ENCODE measurements at places on chromosomes 5 and 9.

DNA sequence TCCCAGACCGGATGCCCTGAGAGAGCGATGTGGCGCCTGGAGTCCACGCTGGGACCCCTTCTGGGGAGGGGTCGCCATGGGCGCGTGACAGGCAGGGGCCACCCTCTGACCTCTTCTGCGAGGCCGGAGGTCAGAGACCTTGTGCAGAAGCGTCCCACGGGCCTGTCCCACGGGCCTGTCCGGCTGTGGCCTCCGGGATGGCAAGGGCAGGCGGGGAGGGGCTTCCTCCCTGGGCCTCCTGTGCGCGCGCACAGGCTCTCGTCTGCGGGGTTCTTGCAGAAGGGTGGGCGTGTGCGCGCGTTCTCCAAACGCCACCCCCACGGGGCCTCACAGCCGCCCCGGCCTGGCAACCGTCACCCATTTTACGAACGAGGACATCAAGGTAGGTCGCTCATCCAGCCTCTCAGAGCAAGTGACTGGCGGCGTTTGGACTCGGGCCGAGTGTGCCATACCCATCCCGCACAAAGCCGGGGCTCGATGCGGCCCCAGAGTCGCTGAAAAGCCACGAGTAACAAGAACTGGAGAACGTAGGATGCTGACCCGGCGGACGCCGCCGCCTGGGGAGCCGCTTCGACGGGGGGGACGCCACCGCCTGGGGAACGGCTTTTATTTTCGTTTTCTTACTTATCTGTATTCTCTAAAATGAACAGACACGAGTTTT is 897 bp downstream of the AHRR start:
- no peak for DNase-seq

DNA sequence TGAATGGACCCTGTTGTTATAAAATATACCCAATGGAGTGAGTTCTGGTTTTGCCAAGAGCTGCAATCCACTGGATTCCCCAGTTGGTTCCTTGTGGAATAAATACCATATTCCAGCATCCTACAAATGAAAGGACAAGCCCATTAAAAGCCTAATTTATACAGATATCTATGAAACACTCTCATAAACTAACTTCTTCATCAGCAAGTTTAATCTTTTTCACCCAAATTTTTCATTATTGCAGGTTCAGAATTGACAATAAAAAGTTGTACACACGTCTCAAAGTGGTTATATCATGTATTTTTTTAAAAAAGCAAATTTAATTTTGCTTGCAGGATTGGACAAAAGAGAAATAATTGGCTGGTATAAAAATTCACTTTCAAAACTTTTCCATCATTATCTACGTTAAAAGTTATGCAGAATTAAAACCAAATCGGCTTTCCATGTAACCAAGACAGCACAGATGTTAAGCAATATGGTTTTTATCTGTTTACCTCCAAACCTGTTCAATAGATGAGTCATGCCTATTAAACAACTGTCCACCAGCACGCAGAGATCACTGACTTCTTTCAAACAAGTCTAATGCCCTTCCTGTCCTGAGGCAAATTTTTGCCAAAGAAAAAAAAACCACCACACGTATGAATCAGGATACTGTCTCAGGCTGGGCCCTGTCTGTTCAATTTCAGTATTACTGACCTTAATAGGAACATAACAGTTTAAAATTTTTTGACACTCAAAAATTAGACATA is 42.5 kb downstream of the CEMIP2 start:
- no peak for DNase-seq

DNA sequence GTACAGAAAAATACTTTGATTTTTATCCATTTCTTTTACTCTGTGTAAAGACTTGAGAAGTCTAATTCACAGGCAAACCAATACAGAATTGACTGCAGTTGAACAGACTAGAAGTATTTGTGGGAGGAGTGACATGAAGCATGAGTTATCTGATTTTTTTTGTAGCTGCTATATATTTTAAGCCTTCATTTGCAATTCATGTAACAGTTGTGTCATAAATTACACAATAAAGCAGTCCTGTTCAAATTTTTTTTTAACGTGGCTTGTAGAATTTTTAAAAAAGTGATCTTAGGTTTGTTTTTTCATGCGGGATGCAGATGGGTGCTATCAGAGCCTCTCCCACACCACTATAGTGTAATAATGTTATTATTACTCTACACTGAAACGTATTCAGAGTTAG is 2.9 kb upstream of the MAML1 start:
- no peak for DNase-seq

DNA sequence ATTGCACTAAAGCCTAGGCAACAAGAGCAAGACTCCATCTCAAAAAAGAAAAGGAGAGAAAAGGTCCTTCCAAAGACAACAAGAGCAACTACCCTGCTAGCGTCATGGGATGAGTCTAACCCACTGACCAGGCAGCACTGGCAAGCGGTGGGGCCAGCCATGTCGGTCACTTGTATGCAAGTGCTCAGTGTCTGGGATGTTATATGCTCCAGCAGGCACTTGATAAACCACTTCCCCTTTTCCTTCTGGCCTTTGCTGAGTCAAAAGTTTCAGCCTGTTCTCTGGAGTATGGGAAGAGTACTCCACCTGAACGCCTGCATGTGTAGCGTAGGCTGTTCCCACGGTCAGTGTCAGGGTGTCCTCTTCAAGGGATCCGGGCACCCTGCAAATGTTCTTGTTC is 9.2 kb upstream of the MXD3 start:
- no peak for DNase-seq

GRCh38 chr5:40137223-40137622 is 542.5 kb upstream of the PTGER4 start:
- no peak for DNase-seq

GRCh38 chr5:20248118-20248517 is 260.1 kb upstream of the CDH18 start:
- no peak for DNase-seq
